ENCODE measurements at places on chromosomes 12 and 14.

DNA sequence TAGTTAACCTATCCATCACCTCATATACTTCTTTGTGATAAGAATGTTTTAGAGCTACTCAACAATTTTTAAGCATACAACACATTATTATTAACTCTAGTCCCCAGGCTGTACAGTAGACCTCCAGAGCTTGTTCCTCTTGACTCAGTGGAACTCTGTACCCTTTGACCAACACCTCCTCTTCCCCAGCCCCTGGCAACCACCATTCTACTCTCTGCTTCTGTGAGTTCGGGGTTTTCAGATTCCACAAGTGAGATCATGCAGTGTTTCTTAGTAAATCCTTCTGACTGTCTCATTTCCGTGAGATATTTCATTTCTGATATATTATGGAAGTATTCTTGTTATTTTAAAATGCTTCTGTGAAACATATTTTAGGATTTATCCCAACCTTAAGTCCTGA lies 200.7 kb downstream of the PCNX1 start:
- DNase-seq, result no peak

- no peak for DNase-seq
Measured at GRCh38 chr12:50102646-50103309, 1.0 kb upstream of the GPD1 start.

- DNase-seq, result no peak
Measured at GRCh38 chr14:34129927-34130552, 179.2 kb upstream of the EGLN3 start.

DNA sequence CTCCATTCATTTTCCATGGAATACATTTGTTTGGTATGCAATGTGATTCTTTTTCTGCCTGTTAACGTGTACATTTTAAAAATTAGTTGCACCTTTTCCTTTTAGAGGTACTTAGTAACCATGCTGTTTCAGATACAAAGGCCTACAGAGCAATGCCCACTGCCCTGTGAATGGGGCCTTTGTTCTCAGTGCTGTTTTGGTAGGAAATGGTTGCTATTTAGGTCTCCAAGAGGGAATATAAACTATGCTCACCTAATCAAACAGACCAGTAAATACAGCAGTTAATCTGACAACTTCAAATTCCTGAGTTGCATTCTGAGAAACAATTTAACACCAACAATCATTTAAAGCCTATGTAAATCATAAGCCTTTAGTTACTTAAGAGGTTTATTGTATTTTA lies 188.7 kb downstream of the BCAT1 start:
- DNase-seq, result no peak
